ENCODE measurements at places on chromosomes 7 and 10.
A peak's percentile ranks its signal among the peaks of the same experiment; 100 is the strongest.

GRCh38 chr7:13257661-13258060 is 570.2 kb downstream of the ARL4A start:
- DNase-seq = no peak

DNA sequence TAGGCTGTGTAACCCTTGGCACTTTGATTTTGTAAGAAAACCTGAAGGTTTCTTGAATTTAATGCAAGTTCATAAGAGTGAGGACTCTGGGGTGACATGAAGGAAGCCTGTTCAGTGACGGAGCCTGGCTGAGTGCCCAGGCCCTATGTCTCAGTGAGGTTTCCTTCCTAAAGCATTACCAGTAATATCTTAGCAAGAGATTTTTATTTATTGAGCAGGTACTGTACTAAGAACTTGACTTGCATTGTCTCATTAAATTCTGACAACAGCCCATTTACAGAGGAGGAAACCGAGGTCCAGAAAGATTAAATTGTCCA is 197.2 kb downstream of the HECW1 start:
- DNase-seq = no peak

DNA sequence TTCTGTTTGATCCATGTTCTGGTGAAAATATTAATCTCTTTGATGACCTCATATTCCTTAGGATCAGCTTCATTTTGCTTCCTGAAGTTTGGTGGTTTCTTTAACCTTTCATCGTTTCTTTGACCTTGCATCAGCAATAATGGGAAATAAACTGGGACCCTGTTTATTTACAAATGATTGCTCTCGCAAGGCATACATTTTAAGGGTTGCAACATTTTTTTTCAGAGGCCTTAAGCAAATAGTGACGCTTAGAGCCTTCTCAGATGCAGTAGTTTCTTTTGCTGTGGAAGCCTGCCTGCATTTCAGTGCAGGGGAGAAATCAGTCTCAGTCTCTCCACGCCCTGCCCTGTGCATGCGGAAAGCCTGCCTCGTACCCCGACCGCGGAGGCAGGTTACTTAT is 139.1 kb upstream of the NPS start:
- DNase-seq = no peak

- DNase-seq = no peak
These were observed 125.9 kb downstream of the CDH23 start for GRCh38 chr10:71522442-71523144.

DNA sequence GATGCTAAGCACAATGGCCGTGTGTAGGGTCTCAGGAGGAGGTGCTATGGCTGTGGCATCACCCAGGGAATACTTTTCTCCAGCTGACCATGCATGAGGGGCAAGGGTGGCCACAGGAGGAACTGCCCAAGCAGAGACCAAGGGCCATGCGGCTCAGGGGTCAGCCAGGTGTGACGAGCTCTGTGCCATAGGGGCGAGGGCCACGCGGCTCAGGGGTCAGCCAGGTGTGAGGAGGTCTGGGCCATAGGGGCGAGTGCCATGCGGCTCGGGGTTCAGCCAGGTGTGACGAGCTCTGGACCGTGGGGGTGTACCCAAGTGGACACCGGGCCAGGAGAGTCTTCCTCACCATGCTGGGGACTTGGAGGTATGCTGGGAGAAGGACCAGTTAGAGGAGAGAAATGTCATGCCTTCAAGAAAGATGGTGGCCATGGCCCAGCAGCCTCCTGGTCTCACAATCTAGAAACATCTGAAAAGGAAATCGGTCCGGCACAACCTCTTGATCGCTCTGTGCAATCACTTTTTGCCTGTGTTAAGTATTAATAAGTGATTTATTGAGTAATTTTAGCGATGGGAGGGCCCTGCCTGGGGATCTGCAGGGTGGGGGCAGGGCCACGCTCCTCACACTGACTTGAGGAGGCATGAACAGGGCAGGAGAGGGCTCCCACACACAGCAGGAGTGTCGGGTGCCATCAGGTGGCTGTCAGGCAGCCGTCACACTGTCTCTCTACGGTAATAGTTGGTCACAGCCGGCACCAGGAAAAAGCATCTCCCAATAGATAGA is 265.0 kb downstream of the ADARB2 start:
- DNase-seq = no peak

DNA sequence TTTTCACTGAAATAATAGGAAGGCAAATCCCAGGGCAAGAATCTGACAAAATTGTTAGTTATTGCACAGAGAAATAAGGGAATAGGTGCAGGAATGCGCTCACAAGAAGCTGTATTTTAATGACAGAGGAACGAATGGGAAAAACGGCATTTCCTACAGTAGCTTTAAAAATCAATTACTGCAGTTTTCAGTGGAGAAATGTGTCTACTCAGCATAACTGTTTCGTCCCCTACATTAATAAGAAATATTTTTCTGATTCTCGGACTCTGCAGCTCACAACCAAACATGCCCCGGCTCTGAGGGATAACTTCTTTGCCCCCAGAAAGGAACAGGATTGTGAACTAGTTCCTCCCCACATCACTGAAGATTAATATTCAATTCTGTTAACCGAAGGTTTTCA is 44.9 kb upstream of the TCERG1L start:
- no peak for DNase-seq

GRCh38 chr10:124888262-124888661 is 53.7 kb upstream of the ZRANB1 start:
- DNase-seq = no peak

GRCh38 chr10:29329420-29329819 is 40.5 kb downstream of the LYZL1 start:
- DNase-seq = no peak

DNA sequence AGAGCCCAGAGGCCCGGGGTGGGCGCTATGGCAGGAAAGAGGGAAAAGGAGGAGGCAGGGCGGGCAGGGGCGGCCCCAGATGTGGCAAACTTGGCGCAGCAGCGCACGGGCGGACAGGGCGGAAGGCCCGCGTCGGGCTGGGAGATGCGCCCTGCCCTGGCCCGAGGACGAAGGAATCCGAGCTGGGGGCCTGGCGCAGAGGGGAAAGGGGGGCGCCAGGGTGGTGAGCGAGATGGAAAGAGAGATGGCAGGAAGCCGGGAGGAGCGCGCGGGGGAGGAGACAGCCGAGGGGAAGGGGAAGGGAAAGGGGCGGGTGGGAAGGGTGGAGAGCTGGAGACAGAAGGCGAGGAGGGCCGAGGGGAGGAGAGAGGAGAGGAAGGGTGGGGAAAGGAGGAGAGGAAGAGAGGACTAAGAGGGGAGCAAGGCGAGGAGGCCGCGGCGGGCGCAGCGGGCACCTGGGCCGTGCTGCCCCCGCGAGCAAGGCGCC is at the start of gene MARVELD1:
TSS of gene MARVELD1 (plus strand) at position 392 of the 487 bp plus-strand sequence. CDS start 147 bp downstream, outside the sequence.
- no peak for DNase-seq

DNA sequence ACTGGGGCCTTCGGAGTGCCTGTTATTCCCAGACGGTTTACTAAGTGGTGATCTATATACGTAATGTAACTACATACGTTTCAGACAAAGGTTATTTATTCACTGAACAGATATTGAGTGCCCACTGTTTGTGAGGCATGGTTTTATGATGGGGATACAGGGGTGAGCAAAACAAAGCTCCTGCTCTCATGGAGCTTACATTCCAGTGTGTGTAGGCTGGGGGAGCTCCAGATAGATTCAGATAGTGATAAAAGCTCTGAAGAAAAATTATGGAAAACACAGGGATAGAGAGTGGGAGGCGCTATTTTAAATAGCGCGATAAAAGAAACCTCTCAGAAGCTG is 466 bp upstream of the DNAJB12 start:
- DNase-seq = no peak

DNA sequence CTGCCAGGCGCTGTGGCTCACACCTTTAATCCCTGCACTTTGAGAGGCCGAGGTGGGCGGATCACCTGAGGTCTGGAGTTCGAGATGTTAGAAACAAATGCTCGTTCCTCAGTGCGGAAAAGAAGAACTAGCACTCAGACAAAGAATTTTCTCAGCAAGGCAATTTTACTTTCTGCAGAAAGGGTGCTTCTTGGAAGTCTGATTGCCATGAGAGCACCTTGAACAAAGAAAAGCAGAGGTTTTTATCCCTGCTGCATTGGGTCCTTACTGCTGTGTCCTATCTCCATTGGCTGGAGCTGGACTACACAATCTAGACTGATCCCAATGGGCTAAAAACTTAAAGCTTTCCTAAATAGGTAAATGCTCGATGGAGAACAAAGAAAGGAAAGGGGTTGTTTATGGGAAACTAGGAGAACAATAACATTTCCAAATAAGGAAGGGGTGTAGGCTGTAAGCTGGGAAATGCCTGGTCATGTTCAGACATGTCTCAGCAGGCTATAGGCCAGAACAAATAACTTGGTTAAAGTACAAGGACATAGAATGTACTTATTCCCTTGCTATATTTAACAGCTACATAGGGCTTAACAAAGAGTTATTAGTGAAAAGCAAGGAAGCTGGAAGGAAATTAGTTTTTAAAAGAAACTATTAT is 26.1 kb upstream of the ACTR3B start:
- DNase-seq = no peak

GRCh38 chr7:30027065-30027456 is 559 bp upstream of the FKBP14 start:
- DNase-seq = no peak

DNA sequence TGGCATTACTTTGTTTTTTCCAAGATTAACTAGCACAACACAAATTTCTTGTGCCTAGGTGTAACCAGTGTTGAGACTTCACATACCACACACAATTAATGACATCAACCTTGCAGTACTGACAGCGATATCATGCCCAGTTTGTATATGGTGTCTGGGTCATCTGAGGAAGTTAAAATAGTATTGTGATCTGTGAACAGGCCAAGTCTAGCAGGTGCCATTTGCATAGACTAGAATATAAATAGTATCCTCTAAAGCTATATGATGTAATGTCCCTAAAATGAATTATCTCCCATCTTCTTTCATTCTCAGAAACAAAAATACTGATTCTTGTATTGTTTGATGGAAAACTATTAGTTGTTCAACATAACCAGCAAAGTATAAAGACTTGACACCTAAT is 175.8 kb upstream of the KAT6B start:
- DNase-seq = no peak

GRCh38 chr7:20193242-20193777 is 23.9 kb downstream of the MACC1 start:
- peak; percentile 33 for DNase-seq

All from GM12864 (cell line).